Posterior cingulate gyrus (tissue), 11 donors: ENCODE measurements at places on chromosomes 16 and 17.

- DNase-seq, result no peak
Measured at GRCh38 chr17:72950242-72950931, 142.1 kb downstream of the SLC39A11 start.

DNA sequence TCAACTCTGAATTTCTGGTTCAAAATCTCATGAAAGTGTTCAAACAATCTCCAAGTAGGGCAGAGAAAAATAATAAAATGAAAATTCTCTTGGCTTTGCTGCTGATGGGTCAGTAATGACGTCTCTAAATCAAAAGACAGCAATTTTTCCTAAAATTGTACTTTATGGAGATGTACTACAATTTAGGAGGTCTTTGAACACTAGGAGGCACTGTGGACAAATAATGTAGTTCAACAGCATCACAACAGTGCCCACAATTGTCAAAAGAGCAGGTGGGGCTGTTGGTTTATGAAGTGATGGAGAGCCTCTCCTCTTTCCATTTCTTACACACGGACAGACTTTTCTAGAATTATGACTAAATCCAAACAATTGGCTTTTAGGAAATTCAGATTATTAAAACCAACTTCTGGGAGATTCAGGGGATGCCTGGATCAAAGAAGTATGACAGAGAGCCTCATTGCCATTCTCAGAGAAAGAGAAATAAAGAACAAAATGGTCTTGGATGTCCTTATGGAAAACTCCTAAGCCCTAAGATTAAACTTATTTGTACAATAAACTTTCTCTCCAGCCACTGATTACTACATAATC lies 23.8 kb downstream of the EZH1 start:
- peak; percentile 33 for DNase-seq

GRCh38 chr17:61400066-61400716 lies 548 bp downstream of the TBX2 start:
- peak; percentile 74 for DNase-seq

DNA sequence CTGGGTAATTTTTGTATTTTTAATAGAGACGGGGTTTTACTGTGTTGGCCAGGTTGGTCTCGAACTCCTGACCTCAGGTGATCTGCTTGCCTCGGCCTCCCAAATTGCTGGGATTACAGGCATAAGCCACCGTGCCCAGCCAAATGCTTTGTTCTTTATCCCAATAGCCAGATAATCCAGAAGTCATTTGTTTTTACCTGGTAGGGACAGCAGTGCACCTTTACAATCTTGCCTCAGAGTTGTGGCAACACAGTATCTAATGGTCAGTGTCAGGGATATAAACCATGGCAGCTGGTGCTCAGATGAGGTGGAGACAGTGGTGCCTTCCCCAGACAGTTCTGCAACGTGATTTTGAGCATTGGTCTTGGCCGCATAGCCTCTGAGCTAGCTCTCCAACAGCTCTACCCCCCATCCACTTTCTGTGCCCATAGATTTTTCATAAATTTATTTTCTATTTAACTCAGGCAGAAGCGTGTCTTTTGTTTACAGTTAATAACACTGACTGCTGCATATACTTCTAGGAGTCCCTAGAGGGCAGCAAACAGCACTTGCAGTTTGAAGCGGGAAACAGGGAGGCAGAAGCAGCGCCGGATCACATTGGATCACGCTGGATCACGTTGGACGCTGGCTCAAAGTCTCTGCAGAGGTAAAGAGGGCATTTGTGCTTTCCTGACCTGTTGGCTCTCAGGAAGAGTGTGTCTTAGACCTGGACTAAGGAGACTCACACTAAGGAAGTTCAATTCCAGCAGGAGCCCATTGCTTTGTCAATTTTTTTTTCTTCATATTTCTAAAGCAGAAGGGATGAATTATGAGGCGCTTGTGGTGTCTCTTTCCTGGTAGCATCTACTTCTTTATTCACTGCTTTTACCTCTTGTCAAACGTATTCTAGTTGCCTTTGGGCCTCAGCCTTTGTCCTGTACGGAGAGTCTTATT lies 5.1 kb upstream of the GGT6 start:
- peak; percentile 61 for DNase-seq

DNA sequence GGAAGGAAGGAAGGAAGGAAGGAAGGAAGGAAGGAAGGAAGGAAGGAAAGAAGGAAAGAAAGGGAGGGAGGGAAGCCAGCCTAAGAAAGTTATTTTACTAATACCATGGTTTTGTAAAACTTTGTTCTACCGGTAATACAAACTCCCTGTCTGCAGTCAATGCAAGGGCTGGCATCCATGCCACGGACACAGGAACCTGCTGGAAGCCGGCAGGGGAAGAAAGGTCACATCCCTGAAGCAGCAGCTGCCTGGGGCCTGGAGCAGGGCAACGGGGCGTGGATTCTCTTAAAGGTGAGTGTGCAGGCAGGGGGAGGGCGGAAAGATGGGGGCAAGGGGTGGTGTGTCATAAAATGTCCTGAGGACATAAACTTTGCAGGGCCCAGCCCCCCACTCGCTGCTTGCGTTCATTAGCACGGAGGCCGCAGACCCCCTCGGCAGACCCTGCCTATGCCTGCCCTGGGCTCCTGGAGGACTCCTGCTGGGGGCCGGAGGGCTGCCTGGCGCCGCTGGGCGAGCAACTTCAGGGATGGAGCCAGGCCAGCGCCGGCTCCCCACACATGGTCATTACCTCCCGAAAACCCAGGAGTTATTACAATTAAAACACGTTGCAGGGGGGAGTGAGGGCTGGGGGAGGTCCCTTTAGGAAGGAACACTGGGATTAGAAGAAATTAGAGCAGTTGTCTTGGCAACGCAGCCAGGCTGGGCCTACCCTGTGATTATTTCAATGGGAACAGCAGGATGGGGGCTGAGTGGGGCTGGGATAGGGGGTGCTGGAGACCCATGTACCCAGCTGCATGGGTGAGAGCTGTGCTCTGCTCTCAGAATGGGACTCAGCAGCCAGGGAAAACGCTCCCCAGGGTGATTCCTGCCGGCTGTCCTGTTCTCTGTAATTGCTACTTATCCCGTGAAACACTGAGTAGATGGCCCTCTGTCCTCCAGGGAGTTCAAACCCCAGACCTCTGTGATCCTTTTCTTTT lies 257.9 kb downstream of the SOX9 start:
- no peak for DNase-seq

GRCh38 chr16:11264155-11264832 lies 4.8 kb downstream of the TNP2 start:
- DNase-seq, result no peak

DNA sequence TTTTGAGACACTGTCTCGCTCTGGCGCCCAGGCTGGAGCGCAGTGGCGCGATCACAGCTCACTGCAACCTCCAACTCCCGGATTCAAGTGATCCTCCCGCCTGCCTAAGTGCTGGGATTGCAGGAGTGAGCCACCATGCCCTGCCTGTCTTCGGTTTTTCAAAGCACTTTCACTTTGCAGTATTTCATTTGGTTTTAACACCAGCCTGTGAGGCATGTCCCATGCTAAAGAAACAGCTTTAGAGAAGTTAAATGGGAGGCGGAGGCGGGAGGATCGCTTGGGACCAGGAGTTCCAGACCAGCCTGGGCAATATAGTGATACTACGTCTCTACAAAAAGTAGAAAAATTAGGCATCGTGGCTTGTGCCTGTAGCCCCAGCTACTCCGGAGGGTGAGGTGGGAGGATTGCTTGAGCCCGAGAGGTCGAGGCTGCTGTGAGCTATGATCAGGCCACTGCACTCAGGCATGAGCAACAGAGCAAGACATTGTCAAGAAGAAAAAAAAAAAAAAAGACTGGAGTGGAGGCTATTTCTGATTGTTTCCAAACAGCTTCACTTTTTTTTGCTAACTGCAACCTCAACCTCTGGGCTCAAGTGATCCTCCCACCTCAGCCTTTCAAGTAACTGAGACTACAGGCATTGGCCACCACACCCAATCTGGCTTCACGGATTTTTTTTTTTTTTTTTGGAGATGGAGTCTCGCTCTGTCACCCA lies 1.3 kb downstream of the METTL23 start:
- peak; percentile 82 for DNase-seq

- no peak for DNase-seq
Measured at GRCh38 chr16:85248342-85248741, 136.1 kb upstream of the CIBAR2 start.

- DNase-seq, result no peak
Measured at GRCh38 chr16:19304750-19305149, 19.2 kb downstream of the CLEC19A start.
